Activated T-cell treated with anti-CD3 and anti-CD28 coated beads for 4 hours (primary cell): ENCODE measurements at places on chromosomes 13 and 19.

DNA sequence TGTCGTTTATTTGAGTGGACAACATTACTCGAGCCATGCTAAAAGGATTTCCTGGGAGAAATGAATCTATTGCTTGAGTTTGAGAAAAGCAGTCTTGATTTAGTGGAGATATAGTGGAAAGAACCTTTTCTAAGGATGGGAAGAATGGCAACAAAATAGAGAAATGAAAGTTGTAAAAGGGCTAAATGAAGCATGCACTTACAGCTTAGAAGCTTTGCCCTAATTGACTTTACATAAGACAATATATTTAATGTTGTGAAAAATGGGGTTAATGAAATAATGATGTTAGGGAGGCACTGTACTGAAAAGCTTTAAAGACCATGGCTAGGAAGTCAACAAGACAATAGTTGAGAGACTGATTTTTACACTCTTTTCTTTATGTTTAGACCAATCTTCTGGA is 35.4 kb downstream of the SLC10A2 start:
- no peak for DNase-seq

GRCh38 chr13:112997188-112998130 is 28.4 kb downstream of the MCF2L start:
- DNase-seq: no peak

GRCh38 chr19:49421039-49421877 is 2.0 kb downstream of the PTH2 start:
- no peak for DNase-seq

DNA sequence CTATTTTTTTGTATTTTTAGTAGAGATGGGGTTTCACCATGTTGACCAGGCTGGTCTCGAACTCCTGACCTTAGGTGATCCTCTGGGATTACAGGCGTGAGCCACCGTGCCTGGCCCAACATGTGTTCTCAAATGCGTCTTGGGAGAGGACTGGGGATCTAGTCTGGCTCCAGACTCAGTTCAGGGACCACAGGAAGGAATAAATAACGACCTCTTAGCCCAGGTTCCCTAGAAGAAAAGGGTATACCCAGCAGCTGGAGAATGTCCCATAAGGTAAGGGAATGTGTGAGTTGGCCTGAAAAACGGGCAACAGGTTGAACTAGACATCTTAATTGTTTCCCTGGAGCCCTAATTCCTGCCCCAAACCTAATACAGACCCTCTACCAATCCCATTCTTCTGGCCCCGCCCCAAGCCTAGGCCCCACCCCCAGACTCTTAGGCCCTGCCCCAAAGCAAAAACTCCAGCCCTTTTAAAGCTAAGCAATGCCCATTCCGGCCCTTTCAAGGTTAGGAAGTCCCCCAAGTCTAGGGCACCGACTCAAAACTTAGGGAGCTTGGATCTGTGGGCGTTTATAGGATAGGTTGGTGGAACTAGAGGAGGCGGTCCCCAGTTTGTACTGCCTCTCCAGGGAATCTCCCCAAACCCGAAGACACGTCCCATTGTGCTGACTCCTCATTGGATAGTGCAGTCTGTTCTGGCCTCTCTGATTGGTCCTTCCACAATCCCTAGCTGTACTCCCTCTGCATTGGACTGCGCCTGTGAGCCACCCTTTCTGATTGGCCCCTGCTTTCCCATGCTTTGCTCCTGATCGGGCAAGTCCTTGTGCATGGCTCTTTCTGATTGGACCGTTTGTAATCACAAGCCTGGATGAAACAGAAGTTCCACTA is 5.4 kb upstream of the LRFN1 start:
- no peak for DNase-seq

DNA sequence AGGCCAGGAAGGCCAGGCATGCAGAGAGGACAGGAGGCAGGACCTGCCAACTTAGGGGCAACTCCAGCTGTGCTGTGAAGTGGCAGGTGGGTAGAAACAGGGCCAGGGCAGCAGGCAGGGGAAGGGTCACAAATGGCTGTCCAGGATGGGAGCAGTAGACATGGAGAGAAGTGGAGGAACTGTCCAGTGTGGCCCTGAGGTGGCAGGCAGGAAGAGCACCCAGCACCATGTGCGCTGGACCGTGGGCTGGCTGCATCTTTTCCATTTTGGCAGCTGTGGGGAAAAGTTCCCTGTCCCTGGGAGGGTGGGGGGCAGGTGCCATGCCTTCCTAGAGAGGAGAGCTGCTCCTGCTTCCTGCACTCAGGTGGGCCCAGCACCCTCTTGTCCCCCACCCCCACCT is 13.8 kb downstream of the DEDD2 start:
- no peak for DNase-seq

GRCh38 chr13:24233351-24233901 is 72.9 kb downstream of the SPATA13 start:
- no peak for DNase-seq

- DNase-seq: no peak
These were observed 101.5 kb upstream of the ZNF492 start for GRCh38 chr19:22532388-22533300.

DNA sequence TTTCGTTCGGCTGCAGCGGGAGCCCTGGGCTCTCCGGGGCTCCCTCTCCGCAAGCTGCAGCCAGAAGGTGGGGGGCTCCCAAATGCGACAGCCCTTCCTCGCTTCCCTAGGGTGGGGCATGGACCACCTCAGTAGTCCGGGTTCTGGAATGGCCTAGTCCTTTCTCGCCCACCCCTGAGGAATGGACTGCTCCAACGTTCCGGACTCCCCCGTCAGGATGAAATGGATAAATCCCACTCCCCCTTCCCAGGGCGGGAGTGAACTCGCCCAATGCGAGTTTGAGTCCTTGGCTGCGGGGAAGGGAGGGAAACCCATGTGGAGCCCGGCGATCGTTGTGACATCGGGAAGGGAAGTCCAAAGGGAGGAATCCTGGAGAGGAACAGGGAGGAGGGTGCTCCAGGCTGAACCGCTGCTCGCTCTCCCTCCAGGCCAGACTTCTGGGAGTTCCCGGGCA is 5.5 kb downstream of the HRC start:
- no peak for DNase-seq

- DNase-seq: no peak
These were observed 300.4 kb downstream of the DLEU7 start for GRCh38 chr13:50543141-50543540.

- no peak for DNase-seq
These were observed 61.8 kb upstream of the KCTD15 start for GRCh38 chr19:33734913-33735312.

GRCh38 chr13:66489172-66489571 is 741.0 kb downstream of the PCDH9 start:
- DNase-seq: no peak

GRCh38 chr13:73142071-73142470 is 83.3 kb downstream of the KLF5 start:
- DNase-seq: no peak

GRCh38 chr13:31172001-31172400 is 10.3 kb upstream of the HSPH1 start:
- no peak for DNase-seq

GRCh38 chr19:12126707-12127106 is 13.4 kb downstream of the ZNF20 start:
- DNase-seq: no peak

DNA sequence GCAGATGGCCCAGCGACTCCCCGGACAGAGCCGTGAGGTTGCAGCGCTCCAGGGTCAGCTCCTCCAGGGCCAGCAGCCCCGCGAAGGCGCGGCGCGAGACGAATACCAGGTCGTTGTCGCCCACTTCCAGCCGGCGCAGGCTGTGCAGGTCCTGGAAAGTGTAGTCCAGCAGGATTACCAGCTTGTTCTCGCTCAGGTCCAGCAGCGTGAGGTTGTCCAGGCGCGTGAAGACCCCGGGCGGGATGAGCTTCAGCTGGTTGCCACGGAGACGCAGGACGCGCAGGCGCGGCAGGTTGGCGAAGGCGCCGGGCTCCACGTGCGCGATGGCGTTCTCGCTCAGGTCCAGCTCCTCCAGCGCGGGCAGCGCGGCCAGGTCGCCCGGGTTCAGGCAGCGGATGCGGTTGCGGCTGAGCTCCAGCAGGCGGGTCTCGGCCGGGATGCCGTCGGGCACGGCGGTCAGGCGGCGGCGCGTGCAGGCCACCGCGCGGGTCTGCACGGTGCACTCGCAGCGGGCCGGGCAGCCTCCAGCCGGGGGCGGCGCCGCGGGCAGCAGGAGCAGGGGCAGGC is 9.3 kb upstream of the PEAK3 start:
- no peak for DNase-seq

DNA sequence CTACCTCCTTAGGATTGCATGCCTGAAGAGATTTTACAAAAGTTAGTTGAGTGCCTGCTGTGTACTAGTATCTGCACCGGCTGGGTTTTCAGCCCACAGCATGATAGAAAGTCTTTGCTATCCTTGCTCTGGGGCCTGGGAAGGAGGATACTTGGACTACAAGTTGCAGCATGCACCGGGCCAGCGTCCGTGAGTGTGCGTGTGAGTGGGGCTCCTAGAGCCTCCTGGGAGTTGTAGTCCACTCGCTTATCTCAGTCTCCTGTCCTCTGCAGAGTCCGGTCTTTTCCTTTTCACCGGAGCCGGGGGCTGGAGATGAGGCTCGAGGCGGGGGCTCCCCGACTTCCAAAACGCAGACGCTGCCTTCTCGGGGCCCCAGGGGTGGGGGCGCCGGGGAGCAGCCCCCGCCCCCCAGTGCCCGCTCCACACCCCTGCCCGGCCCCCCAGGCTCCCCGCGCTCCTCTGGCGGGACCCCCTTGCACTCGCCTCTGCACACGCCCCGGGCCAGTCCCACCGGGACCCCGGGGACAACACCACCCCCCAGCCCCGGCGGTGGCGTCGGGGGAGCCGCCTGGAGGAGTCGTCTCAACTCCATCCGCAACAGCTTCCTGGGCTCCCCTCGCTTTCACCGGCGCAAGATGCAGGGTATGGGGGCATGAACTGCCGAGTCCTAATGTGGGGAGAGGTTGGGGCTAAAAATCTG is 20.6 kb downstream of the BRSK1 start:
- no peak for DNase-seq

DNA sequence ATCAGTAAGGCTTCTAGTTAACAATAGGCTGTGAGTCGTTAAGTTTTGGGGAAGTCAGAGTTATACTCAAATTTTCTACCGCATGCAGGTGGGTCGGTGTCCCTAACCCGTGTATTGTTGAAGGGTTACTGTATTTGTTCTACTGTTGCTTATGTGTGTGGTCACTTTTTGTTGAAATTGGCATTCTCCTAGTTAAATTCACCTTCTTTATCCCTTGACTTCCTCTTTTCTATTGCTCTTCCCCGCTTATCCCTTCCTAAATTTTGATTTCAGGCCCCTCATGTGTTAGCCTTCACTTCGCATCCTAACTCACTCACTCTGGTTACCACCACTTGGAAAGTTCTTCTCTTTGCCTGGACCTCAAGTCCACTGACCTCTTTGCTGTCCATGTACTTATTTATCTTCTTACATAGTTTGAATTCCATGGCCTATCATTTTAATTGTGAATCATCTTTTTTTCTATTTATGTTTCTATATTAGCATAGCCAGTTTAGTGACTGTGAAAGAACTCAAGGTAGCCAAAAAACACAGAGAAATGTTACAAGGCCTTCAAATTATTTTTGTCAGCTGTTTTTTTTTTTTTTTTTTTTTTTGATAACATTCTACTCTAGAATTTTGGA is 52.9 kb downstream of the NDFIP2 start:
- DNase-seq: no peak

DNA sequence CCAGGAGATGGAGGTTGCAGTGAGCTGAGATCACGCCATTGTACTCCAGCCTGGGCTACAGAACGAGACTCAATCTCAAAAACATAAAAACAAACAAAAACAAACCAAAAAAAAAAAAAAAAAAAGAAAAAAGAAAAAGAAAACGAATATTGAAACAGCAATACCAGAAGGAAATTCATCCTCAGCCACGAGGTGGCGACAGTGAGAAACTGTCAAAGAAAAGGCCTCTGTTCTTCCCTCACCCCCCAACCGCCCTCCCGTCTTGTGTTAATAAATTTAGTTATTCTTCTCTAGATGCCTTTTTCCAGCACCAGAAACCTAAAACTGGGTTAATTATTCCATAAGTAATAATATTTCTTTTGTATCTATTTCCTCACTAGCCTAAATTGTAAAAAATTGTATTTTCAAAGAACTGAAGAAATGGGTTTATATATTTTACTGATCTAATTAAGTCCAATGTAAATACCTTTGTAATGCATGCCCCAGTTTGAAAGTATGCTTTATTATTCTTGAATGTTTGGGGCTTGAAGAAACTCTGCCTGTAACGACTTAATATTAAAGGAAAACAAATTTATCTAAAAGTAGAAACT is 38.6 kb downstream of the LIG4 start:
- peak; percentile 49 for DNase-seq

GRCh38 chr13:68509734-68510621 is 1279.8 kb upstream of the PCDH9 start:
- DNase-seq: no peak

- peak; percentile 60 for DNase-seq
These were observed 66.9 kb upstream of the TM9SF2 start for GRCh38 chr13:99434258-99434788.

DNA sequence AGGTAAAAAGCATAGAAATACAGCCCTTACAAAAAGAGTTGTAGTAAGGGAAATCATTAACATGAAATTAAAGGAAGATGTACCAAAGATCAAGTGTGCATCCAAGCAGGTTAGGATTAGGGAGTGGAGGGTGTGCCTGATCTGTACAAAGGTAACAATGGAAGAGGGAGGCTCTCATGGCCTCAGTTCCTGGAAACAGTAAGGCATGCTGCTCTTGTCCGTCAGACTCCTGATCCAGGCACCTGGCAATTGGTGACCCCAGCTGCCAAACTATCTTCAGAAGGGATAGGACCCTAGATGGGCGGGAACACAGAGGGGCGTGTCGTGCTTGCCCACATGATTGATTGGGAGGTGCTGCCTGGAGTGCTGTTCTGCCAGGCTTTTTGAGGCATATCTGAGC is 4.5 kb downstream of the TEX26 start:
- DNase-seq: no peak

DNA sequence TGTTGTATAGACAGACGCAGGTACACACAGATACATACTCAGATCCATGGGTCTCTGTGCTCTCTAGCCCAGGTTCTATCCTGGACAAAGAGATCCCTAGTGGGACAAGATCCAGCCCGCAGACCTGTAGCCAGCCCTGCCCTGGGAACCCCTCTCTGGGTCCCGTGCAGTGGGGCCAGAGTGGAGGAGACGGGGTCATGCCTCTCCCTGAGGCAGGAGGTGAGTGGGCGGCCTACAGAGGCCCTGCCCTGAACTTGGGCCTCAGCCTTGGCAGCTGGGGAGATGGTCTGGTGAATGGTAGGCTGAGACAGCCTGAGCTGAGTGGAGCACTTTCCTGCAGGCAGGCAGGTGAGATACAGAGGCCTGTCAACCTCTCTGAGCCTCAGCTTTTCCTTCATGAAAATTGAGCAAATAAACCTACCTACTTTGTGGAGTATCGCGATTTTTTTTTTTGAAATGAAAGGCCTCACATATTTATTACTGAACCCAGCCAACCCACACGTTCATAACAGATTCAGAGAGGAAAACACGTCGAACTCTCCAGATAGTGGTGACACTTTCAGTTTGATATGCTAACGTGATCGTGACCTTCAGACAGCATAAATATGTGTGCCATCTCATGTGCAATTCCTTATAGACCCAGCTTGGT is 3.4 kb upstream of the JUND start:
- no peak for DNase-seq
